ENCODE measurements at places on chromosomes 3 and 15. TPM values are rescaled to one million over a fixed set of nuclear protein-coding genes. Genes with fewer than 3 reads are reported as not detected.

- no peak overlapping the region for H3K27ac ChIP-seq
- DNase-seq, result peak; percentile 64
- H3K4me1 ChIP-seq, result no peaks in the 10 kb centered on the region
- no peaks in the 10 kb centered on the region for H3K36me3 ChIP-seq
Observed at GRCh38 chr3:19216669-19217337, 68.5 kb downstream of the KCNH8 start.

DNA sequence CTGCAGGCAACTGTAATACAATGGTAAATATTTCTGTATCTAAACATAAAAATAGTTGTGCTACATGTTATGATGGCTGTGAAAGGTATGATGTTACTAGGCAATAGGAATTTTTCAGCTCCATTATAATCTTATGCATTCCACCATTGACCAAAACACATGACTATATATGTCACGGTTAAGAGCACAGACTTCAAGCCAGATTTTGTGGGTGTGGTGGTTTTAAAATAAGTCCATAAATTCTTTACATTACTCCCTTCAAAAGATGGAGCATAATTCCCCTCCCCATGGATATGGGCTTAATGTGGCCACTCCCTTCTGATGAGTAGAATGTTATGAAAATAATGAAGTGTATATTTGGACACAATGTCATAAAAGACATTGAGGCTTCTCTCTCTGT, 88.4 kb upstream of the TBC1D5 start:
- H3K27ac ChIP-seq, result no peak overlapping the region
- H3K36me3 ChIP-seq, result no peaks in the 10 kb centered on the region
- H3K27me3 ChIP-seq, result no peaks in the 10 kb centered on the region
- no peak for DNase-seq

GRCh38 chr15:93459396-93459795, 370.4 kb upstream of the RGMA start:
- H3K27ac ChIP-seq, result no peak overlapping the region
- no peaks in the 10 kb centered on the region for H3K27me3 ChIP-seq
- no peaks in the 10 kb centered on the region for H3K4me1 ChIP-seq
- no peak overlapping the region for H3K4me3 ChIP-seq
- DNase-seq, result no peak
- no peaks in the 10 kb centered on the region for H3K36me3 ChIP-seq

The GPR149 gene
- not detected for total RNA-seq

Measured in ascending aorta (tissue), 2 donors.